Posterior cingulate gyrus (tissue), 11 donors: ENCODE measurements at places on chromosomes 7 and 10.
A peak's percentile ranks its signal among the peaks of the same experiment; 100 is the strongest.

DNA sequence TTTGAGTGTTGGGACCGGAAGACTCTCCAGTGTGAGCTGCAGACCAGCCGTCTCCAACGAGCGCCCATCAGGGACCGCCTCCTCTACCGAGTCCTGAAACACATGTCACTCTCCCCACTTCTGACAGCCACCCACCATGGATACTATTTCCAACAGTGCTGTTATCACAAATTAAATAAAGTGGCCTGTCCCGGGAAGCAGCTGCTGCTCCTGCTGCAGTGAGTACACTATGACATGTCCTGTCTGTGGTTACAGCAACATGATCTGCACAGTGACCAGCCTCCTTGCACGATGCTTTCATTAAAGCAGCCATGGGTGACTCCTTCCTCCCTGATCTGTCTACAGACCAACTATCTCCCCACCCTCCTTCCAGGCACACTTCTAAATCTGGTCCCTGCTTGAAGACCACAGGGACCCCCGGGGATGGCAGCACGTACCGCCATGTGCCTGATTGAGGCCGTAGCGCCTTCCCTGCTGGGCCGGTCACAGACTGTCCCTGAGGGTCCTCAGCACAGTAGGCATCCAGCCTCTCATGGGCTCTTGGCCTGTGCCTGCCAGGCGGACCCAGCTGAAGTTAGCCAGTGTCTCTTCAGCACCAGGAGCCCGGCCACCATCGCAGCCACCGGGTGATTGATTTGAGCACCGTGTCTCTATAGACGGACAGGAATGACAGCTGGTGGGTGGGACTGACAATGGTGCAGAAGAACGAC lies 58.8 kb downstream of the TCERG1L start:
- DNase-seq: no peak

- no peak for DNase-seq
These were observed 928 bp upstream of the CSTF2T start for GRCh38 chr10:51700228-51700817.

DNA sequence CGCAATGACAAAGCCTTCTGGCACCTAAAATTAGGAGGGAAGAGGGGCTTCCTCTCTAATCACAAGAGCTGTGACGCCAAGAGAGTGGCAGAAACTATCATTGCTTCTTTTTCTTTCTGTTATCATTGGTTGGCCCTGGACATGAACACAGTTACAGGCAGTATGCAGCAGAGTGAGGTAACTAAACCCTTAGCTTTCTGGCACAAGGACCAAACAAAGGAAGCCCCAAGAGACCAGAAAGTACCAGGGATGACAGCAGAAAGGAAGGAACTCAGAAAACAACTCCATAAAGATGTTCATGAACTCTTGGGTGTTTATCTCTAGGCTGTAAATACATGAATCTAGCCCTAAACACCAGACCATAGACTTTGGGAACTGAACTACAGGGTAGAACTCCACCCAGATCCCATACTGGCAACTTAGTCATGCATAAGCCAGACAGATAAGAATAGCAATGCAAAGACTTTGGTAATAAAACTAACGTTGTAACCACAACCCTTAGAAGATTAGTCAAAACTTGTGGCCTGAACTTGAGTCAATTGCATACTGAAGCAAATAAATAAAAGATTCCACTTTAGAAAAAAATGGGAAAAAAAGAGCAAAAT lies 195.7 kb upstream of the PTN start:
- DNase-seq: no peak

DNA sequence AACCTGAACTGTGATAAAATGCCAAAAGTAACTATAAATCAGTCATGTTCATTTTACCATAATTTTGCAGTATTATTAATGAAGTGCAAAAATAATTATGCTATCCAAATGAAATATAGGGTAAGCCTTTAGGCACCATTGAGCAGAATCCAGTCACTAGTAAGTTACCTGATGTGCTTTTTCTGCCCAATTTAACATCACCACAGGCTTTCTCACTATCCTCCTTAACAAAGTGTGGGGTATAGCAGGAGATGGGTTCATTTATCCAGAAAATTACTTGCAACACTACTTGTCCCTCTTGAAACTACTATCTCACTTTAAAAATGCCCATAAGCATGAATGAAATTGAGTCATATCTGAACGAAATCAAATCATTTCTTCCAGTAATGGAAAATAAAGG lies 211.0 kb downstream of the SEMA3A start:
- DNase-seq: no peak

GRCh38 chr10:109587366-109587765 lies 335.9 kb downstream of the XPNPEP1 start:
- DNase-seq: no peak

DNA sequence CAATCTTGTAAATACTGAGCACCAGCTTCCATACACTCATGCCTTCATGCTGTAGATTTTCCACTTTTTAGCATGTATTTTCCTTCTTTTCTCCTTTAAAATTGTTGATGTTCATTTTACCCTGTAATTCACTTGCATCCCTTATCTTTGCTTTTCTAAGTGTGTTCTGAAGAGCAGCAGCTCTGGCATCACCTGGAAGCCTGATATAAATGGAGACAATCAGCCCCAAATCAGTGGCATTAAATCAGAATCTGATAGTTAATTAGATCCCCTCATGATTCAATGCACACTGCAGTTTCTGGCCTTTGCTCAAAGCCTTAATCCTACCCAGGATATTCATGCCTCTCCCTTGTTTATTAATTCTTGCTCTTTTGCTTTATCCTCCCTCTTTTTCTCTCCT lies 942.4 kb downstream of the XPNPEP1 start:
- no peak for DNase-seq

GRCh38 chr7:107982918-107983389 lies 20.0 kb downstream of the LAMB1 start:
- DNase-seq: no peak

DNA sequence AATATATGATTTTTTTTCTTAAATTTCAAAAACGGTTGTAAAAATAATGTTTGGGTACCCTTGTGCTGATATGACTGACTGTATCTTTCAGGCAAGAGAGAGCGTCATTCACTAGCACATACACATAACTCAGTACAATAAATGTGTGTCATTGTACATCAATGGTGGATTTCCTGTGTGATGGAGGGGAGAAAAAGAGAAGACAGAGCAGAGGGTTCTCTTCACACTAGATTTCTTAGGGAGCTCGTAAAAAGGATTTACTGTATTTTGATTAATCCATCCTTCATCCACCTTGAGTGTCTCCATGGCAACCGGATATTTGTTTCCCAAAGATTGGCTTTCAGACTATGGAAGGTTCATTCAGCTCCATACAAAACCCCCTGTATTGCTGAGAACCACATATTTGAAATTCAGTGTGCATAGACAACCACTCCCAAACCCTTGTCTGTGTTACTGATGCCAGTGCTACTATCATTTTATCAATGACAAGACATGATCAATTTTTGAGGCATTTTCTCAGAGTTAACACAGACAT lies 150.6 kb downstream of the AKR1D1 start:
- no peak for DNase-seq

DNA sequence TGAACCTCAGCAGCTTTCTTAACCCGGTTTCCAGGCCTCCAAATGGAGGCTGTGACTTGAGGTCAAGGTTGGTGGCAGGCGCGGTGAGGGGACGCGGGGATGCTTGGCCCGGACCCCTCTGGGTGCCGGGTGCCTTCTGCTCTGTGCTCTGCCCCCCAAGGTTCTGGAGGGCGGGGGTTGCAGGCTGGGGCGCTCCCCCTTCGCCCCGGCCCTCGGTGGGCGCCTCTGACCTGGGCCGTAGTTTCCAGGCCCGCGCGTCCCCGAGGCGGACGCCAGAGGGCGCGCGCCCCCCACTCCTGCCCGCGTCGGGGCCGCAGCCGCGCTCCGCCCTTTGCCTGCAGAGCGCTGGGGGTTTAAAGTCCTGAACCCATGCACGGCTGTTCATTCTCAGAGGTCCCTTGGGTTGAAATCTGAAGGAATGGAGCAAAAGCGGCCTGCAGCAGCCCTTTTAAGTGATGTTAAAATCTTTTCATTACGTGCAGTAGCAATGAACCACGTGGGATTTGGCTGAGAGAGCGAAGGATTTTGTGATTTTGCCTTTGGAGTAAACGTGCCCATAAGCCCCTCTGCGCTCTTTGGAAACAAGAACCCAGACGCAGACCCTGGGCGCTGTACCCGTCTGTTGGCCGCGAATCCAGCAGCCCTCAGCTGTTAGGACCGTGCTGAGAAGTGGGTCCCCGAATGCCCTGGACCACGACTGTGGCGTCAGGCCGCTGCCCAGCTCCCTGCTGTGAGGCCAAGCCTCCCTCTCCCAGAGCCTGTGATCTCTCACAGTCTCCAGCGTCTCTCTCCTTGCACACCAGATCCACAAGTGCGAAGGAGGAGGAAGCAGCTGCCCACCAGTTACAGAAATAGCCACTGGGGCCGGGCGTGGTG lies 135.0 kb downstream of the ACTR3B start:
- peak; percentile 28 for DNase-seq

DNA sequence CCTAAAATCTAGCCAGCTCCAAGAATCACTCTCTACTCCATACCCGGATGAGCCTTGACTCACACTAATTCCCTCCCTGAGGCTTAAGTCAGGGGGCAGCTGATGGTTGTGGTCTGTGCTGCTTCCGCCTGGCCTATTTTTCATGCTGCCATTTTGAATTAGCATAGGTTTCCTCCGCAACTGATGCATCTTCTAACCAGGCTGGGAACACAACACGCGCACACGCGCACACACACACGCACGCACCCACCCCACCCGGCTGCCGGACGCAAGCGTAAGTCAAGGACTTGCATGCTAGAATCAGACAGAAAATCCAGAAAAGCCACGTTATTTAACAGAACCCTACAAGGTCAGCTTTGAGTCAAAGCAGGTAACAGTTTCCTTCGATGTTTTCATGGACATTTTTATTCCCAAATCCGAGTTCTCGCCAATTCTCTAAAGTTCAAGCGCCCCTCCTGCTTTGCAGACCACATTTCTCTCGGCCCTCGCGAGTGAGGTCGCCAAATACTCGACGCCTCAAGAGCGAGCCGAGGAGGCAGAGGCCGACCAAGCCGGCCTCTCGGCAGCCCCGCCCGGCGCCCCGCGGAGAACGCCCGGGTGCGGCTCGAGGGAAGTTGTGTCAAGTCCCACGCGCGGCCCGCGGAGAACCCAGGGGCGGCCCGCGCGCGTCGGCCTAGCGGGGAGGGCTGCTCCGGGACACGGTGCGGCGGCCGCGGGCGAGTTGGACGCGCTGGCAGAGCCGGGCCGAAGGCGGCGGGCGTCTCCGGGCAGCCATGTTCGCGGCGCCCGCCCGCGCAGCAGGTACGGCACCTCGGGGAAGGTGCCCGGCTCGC lies 961 bp downstream of the SCRN1 start:
- DNase-seq: peak; percentile 29

- DNase-seq: no peak
These were observed 5.6 kb downstream of the TPK1 start for GRCh38 chr7:144830024-144830785.

DNA sequence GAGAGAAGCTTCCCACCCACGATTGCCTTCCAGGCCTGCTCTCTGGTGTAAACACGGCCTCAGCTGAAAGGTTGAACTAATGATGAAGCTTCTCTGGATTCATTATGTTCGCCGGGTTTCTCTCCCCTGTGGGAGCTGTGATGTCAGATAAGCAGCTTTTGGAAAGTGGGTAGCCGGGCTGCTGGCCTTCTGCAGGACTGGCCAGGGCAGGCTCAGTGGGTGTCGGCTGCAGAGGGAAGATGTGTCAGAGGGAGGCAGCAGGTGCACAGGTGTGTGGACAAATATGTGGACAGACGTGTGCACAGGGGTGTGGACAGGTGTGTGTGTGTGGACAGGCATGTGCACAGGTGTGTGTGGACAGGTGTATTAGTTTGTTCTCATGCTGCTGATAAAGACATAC lies 28.5 kb upstream of the PSMG3 start:
- DNase-seq: no peak

GRCh38 chr10:132141076-132141475 lies 45.7 kb upstream of the DPYSL4 start:
- DNase-seq: peak; percentile 5

- no peak for DNase-seq
These were observed 20.3 kb downstream of the HKDC1 start for GRCh38 chr10:69240455-69240854.

GRCh38 chr10:99551158-99551557 lies 18.4 kb downstream of the NKX2-3 start:
- no peak for DNase-seq

DNA sequence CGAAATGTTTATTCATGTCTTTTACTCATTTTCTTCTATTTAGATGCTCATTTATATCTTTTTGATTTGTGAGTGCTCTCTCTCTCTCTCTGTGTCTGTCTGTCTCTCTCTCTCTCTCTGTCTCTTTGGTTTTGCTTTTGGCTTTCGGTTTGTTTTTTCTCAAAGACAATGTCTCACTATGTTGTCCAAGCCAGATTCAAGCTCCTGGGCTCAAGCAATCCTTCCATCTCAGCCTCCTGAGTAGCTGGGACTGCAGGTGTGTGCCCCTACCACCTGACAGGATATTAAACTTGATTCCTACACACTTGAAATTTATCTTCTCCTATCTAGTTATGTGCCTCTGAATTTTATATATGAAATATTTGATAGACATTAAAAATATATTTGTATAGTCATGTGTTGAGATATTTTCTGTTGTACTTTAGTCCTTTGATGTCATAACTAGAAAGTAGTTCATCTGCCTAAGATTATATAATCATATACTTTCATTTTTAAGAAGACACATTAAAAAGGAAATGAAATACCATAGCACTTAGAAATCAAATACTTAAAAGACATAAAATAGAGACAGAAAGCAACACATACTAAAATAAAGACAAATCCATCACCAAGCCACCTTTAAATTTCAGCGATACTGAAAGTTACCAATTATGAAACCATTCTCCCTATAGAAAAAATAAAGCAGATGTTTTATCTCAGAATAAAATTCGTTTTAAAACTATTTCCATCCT lies 68.1 kb upstream of the SFMBT2 start:
- DNase-seq: no peak

DNA sequence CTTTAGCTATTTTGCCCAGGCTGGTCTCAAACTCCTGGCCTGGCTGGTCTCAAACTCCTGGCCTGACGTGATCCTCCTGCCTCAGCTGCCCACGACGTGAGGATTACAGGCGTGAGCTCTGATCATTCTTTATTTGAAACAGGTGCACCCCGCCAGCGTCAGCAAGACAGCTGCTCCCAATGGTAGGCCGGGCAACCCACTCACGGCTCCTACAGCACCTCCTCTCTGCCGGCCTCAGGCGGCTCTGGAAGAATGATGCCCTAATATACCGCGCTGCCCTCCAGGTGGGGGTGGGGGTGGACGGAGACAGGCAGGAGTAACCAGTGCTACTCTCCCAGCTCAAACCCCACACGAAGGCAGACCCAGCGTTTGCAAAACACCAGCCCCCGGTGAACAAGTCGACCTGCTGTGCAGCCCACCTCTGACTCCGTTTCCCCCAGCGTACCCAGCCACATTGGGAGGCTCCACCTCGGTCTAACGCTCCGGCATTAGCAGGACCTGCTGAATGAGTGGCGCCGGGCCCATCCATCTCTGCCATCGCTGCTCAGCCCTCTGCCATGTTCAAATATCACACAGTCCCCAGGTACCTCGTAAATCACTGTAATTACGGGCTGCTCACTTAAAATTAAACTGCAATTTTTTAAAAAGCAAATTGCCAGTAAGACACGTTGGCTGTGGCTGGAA lies 148.6 kb downstream of the ELFN1 start:
- DNase-seq: no peak

- DNase-seq: no peak
These were observed 28.8 kb upstream of the CHST15 start for GRCh38 chr10:124122211-124122610.

- no peak for DNase-seq
These were observed 214.1 kb downstream of the KLF6 start for GRCh38 chr10:3570855-3571266.
